Amygdala (tissue), 56 donors: ENCODE measurements at places on chromosomes 5 and 9.

- DNase-seq, result no peak
These were observed 27.0 kb upstream of the C9orf72 start for GRCh38 chr9:27600256-27600655.

DNA sequence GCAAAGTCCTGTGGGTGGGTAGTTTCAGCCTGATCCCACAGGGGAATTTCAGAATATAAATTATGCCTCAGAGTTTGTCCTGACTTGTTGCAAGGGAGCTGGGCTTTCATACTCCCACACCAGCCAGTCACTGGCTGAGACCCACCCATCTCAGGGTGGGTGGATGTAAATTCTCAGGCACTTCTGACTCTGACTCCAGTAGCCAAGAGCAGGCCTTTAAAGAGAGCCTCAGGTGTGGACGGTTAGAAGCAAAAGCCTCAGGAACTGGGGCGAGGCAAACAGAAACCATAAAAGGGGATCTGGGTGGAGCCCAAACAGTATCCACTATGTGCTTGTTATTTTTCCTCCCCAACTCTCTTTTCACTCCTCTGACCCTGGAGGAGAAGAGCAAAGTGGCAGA is 28.6 kb upstream of the FBXW11 start:
- DNase-seq, result no peak

DNA sequence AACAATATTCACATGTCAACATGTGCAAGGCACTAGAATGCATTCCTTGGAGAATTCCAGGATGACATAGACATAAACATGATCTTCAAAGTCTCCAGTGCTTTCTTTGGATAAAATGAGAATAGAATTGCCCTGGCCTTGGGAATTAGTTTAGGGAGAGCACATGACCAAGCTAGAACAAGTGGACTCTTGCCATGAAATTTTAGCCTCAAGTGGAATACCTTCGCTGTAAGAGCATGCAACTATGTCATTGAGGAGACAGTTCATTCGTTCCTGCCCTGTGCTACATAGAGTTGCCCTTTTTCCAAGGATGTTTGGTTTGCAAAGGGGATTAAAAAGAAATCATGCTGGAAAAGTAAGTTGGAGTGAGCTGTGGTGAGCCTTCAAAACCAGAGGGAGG is 42.7 kb downstream of the ZFAND5 start:
- no peak for DNase-seq

GRCh38 chr5:82422001-82422740 is 144.0 kb upstream of the RPS23 start:
- DNase-seq, result no peak

GRCh38 chr5:86974955-86975354 is 292.7 kb upstream of the RASA1 start:
- no peak for DNase-seq

DNA sequence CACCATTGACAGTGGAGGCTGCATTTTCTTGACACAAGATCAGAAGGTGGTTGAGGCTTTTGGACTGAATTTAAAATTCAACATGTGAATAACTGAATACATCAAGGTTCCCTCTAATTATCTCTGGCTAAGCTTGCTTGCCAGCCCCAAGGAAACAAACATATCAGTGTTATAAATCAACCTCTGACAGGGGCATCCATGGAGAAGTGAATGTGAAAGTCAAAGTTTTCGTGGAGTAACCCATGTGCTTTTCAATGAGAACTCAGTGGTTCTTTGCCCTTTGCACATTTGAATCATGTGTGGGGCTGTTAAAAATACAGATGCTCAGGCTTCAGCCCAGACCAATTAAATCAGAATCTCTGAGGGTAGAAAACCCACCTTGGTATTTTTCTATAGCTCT is 128.9 kb downstream of the LRRC70 start:
- no peak for DNase-seq

GRCh38 chr5:127098241-127098640 is 24.9 kb upstream of the C5orf63 start:
- DNase-seq, result no peak

DNA sequence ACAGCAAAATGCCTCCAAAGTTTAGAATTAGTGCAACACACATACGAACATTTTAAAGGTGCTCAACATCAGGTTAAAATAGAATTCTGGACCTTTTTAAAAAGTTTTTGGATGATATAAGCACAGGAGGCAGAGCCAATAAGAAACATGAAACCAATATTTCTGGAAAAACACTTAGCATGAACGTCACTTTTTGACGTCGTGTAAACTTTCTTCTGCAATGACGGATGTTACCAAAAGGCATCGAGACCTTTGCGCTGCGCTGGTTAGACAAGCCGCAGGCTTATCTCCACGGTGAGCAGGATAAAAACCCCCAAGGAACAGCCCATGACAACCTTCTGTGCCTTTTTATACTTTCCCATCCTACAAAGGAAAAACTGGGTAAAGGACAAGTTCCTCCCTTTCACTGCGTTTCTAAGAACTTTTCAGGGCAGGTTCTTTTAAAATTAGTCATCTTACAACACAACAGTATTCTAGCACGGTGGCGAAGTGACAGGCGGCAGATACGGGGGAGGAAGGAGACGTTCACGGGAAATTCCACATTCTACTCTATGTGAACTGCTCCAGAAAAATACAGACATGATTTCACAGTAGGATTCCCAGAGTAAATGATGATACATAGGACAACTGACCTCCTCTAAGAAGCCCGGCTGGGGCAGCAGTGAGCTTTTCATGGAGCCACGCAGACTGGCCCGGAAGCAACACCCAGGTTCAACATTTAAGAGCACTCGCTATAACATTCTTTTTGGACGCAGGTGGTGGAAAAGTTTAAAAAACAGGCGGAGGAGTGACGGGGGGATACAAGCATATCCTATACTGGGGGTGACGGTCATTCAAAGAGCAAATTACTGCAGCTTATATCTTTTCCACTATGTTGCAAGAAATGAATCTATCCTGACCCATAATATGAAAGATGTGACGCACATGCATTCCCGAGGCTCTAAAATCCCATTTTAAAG is 52.4 kb downstream of the USP20 start:
- no peak for DNase-seq

DNA sequence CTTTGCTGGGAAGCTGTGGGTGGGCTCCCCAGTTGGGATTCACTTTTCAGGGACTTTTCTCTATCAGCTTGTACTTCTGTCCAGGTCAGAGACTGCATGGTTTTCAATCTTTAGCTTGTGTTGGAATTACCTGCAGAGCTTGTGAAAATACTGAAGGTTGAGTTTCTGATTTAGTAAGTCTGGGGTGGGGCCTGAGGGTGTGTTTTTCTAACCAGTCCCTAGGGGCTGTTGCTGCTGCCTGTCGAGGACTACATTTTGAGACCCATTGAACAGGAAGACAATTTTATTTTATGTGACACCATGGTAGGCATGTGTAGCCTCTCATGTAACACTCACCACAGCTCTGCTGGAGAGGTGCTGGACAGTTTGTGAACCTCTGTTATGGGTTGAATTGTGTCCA is 14.7 kb upstream of the MLANA start:
- DNase-seq, result no peak

- DNase-seq, result peak; percentile 38
These were observed 11.4 kb downstream of the PSD2 start for GRCh38 chr5:139806726-139807646.

- no peak for DNase-seq
These were observed 40.8 kb downstream of the CSF1R start for GRCh38 chr5:150045549-150045948.

DNA sequence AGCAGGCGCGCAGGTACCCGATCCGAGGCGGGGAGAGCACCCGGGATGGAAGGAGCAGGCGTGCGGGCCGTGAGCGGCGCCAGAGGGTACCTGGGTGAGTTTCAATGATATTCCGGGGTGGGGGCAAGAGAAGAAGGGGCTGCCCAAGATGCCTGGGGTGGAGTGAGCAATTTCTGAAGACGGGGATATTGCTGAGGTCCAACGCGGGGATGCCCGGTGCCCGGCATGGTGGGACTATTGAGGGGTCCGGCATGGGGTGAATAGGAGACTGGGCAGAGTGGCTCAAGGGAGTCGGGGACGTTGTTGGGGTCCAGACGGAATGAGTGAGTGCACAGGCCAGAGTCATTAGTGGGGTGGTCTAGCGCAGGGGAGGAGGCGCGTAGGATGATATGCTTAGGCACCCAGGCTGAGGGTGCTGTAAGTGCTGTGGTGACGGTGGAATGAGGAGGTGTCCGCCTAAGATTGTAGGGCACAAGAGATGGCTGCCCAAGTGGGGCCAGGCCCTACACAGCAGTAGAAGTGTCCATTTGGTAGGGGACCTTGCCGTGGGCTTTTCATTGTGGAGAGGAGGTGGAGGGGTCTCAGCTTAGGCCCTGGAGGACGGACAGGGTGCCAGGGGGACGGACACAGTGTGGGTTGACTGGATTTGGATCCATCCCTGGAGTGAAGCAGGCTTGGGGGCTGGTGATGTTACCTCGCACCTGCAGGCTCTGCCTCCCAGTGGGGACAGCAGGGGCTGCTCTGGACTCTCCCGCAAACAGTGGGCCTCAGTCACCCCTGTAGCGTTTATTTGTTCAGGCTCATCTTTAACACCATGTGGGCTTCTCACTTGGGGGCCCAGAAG is 719 bp downstream of the MIGA2 start:
- DNase-seq, result no peak

- no peak for DNase-seq
These were observed 34.1 kb downstream of the CFAP77 start for GRCh38 chr9:132443951-132444607.

GRCh38 chr5:1190837-1191239 is 10.6 kb upstream of the SLC6A19 start:
- no peak for DNase-seq

DNA sequence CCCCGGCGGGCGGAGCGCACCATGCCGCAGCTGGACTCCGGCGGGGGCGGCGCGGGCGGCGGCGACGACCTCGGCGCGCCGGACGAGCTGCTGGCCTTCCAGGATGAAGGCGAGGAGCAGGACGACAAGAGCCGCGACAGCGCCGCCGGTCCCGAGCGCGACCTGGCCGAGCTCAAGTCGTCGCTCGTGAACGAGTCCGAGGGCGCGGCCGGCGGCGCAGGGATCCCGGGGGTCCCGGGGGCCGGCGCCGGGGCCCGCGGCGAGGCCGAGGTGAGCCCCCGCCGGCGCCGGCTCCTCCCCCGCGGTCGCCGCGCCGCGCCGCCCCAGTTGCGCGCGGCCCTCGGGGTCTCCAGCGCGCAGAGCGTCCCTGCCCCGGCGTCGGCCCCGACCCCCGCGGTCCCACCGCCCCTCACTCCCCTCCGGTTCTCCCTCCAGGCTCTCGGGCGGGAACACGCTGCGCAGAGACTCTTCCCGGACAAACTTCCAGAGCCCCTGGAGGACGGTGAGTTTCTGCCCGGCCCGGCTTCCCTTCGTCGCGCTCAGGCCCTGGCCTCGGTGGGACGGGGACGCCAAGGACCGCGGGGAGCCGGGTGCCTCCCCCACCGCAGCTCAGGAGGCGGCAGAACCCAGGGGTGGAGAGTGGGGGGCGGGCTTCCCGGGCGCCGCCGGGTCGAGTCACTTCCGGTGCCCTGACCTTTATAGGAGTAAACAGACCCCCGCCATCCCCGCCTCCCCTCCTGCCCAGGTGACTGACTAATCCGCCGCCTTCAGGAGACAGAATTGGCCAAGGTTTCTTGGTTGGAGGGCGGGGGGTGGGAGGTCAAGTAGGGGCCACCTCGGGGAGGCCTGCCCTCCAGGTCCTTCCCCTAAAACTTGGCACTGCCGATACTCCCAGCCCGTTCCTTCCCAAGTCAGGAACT is 665 bp downstream of the TCF7 start:
- no peak for DNase-seq

DNA sequence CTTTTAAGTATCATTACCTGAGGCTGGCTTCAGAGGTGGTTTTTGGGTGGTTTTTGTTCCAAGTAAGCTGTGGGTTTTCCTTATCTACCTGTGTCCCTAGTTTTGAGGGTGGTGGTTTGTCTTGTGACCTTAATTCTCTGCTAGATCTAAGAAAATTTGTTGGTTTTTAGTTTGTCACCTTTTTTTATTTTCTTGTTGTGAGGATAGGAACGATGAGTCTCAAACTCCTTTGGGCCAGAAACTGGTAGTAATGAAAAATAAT is 73.3 kb downstream of the KCNN2 start:
- no peak for DNase-seq

DNA sequence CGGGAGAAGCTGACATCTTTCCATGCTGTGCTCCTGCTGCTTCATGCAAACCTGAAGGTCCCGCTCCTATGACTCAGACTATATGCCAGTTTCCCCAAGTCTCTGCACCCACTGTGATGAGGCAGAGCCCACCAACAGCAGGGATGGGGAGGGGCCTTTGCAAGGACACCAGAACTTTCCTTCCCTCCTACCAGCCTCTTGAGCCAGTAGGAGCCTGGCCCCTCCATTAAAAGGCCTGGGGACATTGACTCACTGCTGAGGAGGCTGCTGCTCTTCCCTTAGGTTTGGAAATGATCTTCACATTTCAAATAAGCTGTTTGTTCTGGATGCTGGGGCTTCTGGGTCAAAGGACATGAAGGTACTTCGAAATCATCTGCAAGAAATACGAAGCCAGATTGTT is 26.1 kb upstream of the CTSL start:
- DNase-seq, result no peak

DNA sequence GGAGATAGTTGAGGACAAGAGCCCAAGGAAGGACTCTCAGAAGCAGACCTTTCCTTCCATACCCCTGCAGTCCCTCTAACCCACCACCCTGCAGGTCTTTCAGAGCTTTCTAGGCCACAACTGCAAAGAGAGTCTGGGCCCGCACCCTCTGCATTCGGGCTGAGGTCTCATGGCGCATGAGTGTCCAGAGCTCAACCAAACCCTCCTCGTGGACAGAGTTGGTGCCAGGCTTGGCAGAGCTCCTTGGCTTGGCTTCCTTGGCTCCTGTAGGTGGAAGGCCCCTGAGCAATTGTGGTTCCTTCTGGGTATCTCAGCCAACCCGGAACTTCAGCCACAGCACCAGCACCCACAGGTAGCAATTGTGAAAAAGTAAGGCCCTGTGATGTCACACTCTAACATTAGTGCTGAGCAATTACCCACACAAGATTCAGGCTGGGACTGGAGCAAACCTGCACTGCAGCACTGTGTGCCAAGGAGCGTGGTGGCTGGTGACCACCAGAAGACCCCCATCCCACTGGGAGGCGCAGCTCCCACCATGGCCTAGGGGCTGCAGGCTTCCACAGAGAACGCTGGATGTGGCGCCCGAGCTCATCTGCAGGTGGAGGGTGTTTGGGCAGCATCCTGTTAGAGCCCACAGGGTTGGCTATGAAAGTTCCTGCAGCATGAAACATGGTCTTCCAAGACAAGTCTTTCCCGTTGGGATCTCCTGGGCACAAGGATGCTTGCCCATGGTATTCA is 38.8 kb downstream of the FOXI1 start:
- no peak for DNase-seq

GRCh38 chr9:120876842-120877240 is at the start of gene PHF19:
PHF19 (minus strand) TSS chr9:120877188; CDS start chr9:120874741, 2,447 bp downstream.
- no peak for DNase-seq

GRCh38 chr5:149239917-149240316 is 31.7 kb upstream of the AFAP1L1 start:
- DNase-seq, result no peak

DNA sequence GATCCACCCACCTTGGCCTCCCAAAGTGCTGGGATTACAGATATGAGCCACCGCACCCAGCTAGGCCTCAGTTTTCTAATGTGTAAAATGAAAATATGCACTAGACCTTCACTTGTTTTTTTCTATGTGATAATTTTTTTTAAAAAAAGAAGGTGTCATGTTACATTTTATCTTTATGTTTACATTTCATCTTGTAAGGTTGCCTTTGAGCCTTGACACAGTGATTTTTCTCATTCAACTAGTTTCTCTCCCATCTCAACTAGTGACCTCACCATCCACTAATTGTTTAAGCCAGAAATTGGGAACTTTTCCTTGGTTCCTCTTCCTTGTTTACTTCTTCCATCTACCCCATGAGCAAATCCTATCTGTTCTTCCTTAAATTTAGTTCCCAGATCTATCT is 21.5 kb downstream of the TMC1 start:
- DNase-seq, result no peak
